ENCODE measurements at places on chromosomes 7 and 10.

DNA sequence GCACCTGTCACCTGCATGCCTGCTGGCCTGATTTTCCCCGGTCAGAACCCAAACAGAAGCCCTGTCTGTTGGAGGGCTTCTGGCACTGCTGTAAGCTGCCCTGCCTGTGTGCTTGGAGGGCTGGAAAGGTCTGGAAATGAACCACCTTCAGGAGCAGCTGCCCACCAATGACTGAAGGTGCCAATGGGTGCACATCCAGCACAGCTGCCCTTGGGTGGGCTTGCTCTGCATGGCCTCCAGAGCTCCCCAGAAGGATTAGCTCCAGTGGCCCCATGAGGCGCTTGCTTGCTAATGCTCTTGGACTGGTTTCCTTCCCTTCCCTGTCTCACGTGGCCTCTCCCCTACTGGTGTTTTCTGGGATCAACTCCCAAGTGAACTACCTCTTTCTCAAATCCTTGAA, 43.2 kb downstream of the WDFY4 start:
- DNase-seq = no peak

DNA sequence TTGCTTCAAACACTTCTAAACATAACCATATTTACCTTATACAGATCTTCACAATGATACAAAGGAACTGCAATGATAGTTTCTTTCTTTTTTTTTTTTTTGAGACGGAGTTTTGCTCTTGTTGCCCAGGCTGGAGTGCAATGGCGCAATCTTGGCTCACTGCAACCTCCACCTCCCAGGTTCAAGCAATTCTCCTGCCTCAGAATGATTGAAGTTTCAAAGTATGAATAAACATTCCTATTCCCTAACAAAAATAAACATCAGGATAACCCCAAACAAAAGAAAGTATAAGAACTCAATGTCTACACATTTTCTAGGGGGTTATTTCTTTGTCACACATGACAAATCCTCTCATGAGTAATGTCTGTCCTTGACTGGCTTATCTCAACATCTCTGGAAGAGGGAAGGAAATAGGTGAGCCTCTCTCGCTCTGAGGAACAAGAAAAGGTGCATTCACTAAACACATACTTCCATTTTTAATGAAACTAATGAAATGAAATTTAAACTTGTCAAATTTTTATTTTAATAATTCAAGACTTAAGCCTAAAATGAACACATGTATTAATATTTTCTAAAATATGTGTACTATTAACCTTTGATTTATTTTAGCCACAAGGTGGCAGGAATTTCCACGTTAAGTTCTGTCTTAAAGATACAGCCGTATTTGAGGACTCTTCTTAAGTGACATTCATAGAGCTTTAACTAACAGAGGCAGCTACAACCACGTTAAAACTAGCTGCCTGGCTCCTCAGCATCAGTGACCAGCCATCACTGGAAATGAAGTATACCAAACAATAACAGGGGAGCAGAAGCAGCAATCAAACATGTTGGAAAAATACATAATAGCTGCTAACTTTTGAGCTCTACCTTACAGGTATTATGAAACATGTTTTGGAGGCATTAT, 58.3 kb downstream of the MALSU1 start:
- no peak for DNase-seq

- DNase-seq = no peak
Measured at GRCh38 chr10:16886031-16886430, 68.8 kb upstream of the RSU1 start.

DNA sequence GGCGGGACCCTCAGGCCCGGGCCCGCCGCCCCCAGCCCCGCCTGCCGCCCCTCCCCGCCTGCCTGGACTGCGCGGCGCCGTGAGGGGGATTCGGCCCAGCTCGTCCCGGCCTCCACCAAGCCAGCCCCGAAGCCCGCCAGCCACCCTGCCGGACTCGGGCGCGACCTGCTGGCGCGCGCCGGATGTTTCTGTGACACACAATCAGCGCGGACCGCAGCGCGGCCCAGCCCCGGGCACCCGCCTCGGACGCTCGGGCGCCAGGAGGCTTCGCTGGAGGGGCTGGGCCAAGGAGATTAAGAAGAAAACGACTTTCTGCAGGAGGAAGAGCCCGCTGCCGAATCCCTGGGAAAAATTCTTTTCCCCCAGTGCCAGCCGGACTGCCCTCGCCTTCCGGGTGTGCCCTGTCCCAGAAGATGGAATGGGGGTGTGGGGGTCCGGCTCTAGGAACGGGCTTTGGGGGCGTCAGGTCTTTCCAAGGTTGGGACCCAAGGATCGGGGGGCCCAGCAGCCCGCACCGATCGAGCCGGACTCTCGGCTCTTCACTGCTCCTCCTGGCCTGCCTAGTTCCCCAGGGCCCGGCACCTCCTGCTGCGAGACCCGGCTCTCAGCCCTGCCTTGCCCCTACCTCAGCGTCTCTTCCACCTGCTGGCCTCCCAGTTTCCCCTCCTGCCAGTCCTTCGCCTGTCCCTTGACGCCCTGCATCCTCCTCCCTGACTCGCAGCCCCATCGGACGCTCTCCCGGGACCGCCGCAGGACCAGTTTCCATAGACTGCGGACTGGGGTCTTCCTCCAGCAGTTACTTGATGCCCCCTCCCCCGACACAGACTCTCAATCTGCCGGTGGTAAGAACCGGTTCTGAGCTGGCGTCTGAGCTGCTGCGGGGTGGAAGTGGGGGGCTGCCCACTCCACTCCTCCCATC, 82.7 kb downstream of the PAX2 start:
- no peak for DNase-seq

GRCh38 chr7:144682581-144683280, 153.1 kb downstream of the TPK1 start:
- no peak for DNase-seq

DNA sequence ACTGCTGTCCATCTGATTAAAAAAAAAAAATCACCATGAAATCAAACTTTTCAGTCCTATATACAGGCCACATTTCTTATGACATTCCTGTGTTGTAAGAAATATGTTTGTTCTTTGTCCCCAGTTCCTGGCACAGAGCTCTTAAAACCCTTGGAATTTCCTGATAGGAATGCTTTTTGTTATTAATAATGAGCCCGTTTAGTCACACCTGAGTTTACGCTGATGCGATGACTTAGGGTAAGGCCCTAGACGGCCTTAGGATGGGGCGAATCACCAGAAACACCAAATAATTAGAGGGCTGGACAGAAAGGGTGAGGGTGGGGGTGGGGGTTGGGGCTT, 17.5 kb downstream of the TSPAN15 start:
- no peak for DNase-seq

GRCh38 chr7:27973625-27974024, 207.0 kb downstream of the JAZF1 start:
- no peak for DNase-seq

GRCh38 chr7:43585562-43585961, 2.7 kb downstream of the STK17A start:
- DNase-seq = no peak

GRCh38 chr7:112452102-112452888, 2.0 kb downstream of the IFRD1 start:
- no peak for DNase-seq

DNA sequence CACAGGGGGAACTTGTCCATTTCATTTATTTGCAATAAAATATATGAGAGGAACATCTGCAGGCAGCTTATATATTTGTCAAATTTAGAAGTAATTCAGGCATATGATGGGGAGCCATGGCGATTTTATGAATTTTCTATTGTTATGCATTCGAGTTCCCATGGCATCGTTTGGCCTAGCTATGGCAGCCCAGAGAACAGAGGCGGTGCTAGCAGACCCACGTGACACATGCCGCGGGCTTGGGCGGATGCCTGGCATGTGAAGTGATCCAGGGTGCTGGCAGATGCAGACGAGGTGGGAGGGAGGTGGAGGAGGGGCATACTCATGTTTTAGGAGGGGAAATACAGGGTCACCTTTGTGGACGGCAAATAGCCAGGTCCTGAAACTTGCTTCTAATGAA, 560.0 kb upstream of the GALNT17 start:
- DNase-seq = no peak

- no peak for DNase-seq
Measured at GRCh38 chr7:106064316-106064715, 47.8 kb downstream of the SYPL1 start.

DNA sequence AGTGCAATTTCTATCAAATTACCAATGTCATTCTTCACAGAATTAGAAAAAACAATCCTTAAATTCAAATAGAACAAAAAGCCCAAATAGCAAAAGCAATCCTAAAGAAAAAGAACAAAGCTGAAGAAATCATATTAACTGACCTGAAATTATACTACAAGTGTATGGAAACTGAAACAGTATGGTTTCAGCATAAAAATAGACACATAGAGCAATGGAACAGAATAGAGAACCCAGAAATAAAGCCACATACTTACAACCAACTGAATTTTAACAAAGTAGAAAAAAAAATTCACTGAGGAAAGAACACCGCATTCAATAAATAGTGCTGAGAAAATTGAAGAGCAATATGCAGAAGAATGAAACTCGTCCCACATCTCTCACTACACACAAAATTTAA, 142.0 kb upstream of the CHRM2 start:
- no peak for DNase-seq

DNA sequence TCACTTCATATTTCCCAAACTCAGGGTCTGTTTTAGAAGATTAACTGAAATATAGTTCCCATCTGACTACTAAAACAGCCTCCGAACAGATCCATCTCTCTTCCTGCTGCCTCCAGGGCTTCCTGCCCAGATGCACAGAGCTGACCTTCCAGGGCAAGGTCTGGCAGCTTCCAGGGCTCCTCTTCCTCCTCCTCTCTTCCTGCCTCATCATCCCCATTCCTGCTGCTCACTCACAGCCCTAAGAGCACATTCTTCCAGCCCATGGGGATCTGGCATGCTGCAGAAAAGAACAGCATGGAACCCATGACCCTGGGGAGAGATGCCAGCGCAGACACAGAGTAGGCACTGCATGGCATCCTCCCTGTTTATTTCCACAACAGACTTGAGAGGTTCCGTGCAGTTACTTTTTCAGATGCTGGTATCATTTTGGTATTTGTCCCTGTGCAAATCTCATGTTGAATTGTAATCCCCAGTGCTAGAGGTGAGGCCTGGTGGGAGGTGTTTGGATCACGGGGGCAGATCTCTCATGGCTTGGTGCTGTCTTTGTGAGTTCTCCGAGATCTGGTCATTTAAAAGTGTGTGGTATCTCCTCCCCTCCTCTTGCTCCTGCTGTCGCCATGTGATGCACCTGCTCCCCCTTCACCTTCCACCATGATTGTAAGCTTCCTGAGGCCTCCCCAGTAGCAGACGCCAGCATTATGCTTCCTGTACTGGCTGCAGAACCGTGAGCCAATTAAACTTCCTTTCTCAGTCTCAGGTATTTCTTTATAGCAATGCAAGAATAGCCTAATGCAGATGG, 4.4 kb downstream of the PKD1L1 start:
- DNase-seq = no peak
